ENCODE measurements at places on chromosomes 11 and 22.

GRCh38 chr11:11978792-11979487 lies 29.5 kb downstream of the DKK3 start:
- no peak for DNase-seq

DNA sequence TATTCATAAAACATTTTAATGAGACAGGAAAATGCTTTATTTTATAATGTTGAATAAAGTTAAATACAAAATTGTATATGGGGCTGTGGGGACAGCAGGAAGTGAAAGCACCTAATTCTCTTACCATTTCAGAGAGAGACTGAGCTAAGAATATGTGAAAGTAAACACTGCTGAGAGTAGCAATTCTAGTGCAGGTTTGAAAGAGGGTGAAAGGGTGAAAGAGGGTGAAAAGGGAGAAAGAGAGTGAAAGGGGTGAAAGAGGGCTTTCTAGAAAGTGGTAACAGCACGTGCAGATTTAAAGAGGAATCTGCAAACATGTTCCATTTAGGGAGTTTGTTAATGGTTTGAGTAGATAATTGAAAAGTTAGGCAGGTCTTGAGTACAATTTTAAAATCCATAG lies 652.0 kb upstream of the CCDC90B start:
- no peak for DNase-seq

- no peak for DNase-seq
Observed at GRCh38 chr22:46052331-46052771, 75.4 kb upstream of the WNT7B start.

GRCh38 chr11:102451681-102452460 lies 694 bp downstream of the TMEM123 start:
- DNase-seq = peak; percentile 83

DNA sequence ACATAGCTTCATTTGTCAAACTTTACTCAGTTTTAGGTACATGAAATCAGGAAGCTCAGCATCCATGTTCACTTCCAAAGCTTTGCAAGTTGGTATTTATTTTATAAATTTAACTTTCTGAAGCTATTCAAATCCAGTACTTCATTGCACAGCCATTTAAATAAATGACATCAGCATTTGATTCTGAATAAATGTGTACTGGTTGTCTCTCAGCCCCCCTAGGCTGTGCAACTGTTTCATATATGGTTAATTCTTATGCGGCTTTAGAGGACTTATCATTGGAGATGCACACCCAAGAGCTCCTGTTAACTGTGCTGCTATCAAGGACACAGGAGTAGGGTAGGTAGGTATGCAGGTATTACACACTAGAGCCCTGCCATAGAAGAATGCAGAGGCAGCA lies 325.1 kb downstream of the SOX6 start:
- no peak for DNase-seq

GRCh38 chr22:38305471-38306448 lies 11.5 kb downstream of the CSNK1E start:
- no peak for DNase-seq

Data from pons (tissue), 1 donor.